Right renal pelvis (tissue), 4 donors: ENCODE measurements at places on chromosomes 7 and 10. TPM values are rescaled to one million over a fixed set of nuclear protein-coding genes. Genes with fewer than 3 reads are reported as not detected.

GRCh38 chr10:52283174-52283573 lies 30.9 kb upstream of the DKK1 start:
- no peak for DNase-seq

DNA sequence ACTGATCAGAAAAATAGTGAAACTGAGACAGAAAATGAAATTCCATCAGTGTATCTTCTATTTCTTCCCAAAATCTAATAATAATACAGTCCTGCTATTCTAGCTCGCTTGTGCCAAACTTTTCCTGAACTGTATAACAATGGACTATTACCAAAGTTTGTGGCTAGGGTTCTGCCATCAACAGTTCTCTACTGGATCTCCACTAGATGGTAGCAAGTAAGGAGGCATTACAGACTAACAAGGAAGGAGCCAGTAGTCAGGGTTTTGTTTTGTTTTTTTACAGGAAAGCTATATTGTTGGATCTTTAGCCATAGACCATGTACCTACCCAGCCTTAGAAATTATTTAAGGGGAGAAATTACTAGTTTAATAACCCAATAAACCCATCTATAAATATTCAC lies 10.8 kb downstream of the MTERF1 start:
- DNase-seq, result no peak

DNA sequence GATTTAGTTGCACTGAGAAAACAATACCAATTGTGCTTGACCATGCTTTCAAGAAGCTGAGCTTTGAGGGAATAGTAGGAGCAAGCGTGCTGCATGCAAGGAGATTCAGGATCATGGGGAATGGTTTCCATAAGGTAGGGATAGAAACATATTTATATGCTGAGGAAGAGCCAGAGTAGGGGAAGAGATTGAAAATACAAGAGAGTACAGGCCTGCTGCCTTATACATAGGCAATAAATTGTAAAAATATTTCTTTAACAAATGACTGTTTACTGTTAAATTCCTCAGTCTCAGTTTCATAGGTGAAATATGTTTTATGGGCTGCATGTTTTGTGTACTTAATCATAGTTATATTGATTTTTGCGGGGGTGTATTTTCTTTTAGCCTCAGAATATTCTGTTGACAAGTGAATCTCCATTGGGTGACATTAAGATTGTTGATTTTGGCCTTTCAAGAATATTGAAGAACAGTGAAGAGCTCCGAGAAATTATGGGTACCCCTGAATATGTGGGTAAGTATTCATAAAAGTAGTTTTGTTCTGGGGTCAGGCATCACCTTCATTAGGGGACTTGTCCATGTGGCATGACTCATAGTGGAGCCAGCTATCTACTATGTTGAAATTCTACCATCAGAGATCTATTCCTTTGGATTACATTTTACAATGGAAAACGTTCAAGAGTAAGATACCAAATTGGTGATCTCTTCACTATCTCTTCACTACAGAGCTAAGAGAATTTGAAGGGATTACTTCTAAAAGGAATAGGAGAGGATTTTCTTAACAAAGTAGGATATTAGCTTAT lies 36.5 kb downstream of the STK17A start:
- DNase-seq, result no peak

GRCh38 chr10:89369156-89370105 lies 8.4 kb upstream of the IFIT1B start:
- DNase-seq, result no peak

DNA sequence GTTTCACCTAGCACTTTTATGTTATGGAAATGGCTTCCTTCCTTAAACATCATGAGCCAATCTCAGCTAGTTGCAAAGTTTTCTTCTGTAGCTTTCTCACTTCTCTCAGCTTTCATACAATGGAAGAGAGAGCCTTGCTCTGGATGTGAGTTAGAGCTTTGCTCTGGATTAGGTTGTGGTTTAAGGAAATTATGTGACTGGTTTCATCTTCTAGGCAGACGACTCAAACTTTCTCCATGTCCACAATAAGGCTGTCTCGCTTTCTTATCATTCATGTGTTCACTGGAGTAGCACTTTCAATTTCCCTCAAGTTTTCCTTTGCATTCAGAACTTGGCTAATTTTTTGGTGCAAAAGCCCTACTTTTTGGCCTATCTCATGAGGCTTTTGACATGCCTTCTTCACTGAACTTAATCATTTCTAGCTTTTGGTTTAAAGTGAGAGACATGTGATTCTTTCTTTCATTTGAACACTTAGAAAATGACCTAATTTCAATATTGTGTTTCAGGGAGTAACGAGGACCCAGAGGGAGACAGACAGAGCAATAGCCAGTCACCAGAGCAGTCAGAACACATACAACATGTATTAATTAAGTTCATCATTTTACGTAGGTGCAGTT lies 49.8 kb downstream of the CNOT4 start:
- no peak for DNase-seq

DNA sequence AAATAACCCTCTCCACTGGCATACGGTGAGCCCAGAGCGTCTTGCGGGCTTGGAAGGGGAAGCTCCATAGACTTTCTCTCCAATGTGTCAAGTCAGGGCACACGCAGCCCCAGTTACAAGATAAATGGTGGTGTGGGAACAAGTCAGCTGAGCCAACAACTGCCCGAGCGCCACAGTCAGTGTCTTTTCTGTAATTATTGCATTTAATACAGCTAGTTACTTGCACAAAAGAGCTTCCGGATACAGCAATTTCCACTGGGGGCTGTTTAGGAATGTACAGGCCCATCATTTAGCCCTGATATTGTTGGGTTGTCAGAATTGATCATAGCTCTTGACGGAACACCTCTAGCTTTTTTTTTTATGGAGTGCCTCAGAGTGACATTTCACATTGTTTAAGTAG lies 193.5 kb upstream of the SP8 start:
- no peak for DNase-seq

GRCh38 chr7:128781126-128781525 lies 5.5 kb upstream of the OPN1SW start:
- DNase-seq, result no peak

DNA sequence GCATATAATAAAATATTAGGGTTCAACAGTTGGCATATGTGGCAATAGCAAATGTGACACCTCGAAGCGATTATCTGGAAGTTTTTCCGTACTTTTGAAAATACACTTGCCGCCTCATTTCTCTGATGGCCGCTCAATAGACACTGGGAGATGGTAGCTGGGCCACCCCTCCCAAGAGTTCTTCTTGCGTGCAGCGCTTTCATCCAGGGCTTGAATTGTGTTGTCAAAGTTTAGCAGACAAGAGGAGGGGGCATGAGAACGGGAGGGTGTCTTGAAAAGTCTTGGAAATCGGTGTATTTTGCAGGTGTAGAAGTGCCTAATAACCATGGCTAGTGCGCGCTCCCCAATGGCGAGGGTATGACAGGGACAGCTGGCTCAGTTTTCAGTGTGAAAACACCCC lies 8.5 kb downstream of the PTF1A start:
- no peak for DNase-seq

- no peak for DNase-seq
These were observed 7.7 kb downstream of the DPCD start for GRCh38 chr10:101595591-101596433.

GRCh38 chr7:676246-676971 lies 50.1 kb upstream of the DNAAF5 start:
- no peak for DNase-seq

DNA sequence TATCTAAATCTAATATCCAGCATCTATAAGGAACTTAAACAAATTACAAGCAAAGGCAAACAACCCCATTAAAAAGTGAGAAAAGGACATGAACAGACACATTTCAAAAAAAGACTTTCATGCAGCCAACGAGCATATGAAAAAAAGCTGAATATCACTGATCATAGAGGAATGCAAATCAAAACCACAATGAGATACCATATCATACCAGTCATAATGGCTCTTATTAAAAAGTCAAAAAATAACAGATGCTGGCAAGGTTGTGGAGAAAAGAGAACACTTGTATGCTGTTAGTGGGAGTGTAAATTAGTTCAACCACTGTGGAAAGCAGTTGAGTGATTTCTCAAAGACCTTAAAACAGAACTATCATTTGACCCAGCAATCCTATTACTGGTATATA lies 334.4 kb upstream of the CACNA2D1 start:
- DNase-seq, result no peak

DNA sequence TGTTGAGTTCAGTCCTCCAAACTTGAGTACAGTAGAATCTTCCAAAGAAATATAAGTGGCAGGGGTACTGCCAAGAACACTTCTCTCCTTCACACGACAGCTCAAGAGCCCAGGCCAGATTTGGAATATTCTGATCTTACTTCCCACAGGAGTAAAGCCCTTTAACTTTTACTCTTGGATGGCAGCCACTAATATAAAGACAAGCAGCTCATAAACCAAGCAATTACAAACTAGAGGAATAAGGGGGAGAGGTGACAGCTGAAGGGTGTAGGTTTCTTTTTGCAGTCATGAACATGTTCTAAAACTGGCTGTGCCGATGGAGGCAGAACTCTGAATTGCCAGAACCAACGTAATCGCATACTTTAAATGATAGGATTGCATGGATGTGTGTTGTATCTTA lies 74.8 kb downstream of the SVIL start:
- peak; percentile 14 for DNase-seq

- no peak for DNase-seq
These were observed 140.8 kb downstream of the ETV1 start for GRCh38 chr7:13848681-13849131.

DNA sequence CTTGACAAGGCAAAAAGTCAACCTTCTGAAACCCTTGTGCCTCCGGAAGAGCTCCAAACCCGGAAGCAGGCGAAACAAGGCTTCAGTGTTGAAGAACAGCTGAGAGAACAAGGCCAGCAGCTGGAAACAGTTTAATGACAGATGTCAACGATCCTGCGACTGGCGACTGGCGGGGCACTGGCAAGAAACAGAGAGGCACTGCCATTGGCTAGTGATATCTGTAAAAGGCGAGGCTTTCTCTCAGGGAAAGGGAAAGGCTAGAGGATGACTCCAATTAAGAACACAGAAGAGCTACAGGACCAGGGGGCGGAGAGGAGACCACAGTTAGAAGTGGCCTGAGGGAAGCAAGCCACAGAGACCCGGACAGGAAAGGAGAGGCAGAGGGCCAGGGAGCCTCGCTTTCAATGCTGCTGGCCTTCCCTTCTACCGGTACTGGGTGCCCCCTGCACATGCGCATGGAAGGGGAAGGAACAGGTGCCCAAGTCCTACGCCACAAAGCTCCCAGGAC lies 19.4 kb downstream of the ITGB1 start:
- no peak for DNase-seq

DNA sequence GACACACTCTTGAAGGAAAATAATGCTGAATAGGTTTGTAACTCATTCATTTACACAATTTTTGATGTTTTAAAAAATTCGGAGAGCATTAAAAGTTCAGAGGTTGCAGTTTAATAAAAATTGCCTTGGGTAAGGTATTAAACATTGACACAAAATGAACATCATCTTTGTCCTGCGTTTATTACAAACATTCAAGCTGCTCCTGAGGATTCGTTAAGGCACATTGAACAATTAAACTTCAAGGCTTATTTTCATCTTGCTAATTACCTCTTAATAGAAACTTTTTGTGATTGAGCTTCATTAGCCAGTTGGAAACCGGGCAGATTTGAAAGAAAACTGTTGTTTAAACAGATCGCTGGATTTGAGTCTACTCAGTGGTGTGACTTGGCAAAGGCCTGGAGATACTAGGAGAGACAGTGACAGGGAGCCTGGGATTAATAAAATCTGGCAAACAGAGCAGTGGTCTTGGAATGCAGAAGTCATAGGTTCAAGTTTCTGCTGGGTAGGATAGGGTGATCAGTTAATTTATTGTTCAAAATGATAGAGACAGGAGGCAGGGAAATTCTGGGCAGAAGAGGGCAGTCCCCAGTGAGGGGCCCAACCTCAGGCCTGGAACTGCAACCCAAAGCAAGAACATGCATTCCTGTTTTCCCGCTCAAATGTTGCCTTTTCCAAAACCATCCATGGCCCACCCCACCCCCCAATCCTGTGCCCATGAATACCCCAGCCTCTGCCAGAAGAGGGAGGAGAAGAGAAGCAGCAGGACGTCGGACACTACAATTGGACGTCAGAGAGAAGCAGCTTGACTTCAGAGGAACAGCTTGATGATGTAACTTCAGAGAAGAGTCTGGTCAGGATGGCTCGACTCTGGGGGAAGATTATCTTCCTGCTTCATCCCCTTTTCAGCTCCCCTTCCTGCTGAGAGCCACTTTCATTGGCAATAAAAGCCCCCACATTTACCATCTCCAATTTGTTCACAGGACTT lies 43.5 kb upstream of the SLC35G1 start:
- DNase-seq, result no peak

GRCh38 chr10:71082960-71083715 lies 129.2 kb upstream of the UNC5B start:
- no peak for DNase-seq

DNA sequence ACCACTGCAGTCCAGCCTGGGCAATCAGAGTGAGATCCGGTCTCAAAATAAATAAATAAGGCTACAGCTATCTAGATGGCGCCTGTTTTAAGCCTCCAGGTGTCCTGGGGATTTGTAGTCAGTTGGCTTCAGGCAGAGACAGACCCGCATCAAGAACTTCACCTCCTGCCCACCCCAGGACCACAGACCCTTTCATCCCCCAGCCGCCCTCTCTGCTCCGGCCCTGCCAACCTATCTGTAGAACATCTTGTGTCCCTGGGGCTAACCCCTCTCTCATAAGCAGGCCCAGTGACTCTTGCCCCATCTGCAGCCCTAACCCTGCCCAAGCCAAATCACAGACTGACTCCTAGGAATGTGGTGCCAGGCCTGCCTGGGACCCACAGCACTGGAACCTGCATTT lies 17.9 kb downstream of the PDIA4 start:
- DNase-seq, result no peak

DNA sequence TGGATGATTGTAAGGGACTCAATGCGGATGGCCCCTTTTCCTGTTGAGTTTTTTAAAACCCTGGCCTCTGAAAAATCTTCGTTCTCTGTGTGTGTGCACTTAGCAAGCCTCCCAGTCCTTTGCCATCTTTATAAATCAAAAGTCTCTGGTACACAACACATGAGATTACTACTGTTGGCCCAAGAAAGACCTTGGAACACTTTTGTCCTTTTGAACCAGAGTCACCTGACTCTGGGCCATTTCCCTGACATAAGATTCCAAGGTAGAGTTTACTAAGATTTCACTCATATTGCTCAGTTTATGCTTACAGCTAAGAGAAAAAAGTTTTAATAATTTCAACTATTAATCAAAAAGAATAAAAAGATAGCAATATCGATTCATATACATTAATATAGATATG lies 64.7 kb upstream of the IFRD1 start:
- no peak for DNase-seq

GRCh38 chr10:62057850-62058249 lies 156.4 kb downstream of the ARID5B start:
- DNase-seq, result no peak

SRGN gene
- 18.4 TPM for polyA plus RNA-seq

OR2A42 gene
- polyA plus RNA-seq, result 1.3 TPM

DYDC2 gene
- 1.5 TPM for polyA plus RNA-seq

NEUROD6 gene
- not detected for polyA plus RNA-seq
